Kasumi-1 (cell line): ENCODE measurements at places on chromosomes 16 and 17.
A peak's percentile ranks its signal among the peaks of the same experiment; 100 is the strongest.

DNA sequence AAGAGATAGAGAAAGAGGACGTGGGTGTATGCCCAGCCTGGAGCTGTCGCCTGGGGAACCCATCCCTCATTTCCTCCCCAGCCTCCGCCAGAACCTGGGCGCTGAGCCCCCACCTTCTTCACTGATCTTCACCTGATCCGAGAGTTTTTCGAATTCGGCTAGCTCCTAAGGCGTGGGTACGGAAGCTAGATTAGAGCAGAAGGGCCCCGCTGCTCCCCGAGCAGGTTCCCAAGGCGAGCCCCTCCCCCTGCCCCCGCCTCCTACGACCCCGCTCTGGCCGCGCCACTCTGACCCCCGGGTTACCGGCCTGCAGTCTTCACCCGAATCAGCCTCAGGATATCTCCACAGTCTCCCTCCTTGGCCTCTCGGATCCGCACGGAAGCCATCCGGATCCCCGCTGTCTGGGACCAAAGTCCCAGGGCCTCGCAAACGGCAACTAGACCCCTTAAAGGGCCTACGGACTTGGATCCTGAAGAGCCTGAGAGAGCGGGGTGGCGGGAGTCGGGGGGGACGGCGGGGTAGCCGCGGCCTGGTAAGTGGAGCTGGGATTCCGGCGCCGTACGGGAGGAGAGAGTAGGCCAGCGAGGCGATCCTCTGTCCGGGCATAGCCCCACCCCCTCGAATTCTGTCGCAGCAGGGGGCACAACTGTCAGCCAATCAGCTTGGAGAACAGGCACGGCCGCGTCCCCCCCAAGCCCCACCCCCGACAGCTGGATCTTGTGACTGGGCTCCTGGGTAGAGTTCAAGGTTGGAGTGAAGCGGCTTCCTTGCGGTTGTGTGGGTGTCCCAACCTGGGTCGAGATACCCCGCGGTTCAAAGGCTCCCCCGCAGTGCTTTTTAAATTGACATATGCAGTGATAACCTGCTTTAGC lies at the start of gene SAT2:
TSS of gene SAT2 (minus strand) at position 572 of the 872 bp plus-strand sequence. CDS start at position 386, 186 bp downstream.
- peak; percentile 76 for DNase-seq

- no peak for DNase-seq
Measured at GRCh38 chr17:61352781-61353491, 46.7 kb upstream of the TBX2 start.

- no peak for DNase-seq
Measured at GRCh38 chr17:2955931-2956582, 107.3 kb downstream of the OR1D5 start.

- no peak for DNase-seq
Measured at GRCh38 chr16:8668113-8668512, 6.3 kb upstream of the ABAT start.

DNA sequence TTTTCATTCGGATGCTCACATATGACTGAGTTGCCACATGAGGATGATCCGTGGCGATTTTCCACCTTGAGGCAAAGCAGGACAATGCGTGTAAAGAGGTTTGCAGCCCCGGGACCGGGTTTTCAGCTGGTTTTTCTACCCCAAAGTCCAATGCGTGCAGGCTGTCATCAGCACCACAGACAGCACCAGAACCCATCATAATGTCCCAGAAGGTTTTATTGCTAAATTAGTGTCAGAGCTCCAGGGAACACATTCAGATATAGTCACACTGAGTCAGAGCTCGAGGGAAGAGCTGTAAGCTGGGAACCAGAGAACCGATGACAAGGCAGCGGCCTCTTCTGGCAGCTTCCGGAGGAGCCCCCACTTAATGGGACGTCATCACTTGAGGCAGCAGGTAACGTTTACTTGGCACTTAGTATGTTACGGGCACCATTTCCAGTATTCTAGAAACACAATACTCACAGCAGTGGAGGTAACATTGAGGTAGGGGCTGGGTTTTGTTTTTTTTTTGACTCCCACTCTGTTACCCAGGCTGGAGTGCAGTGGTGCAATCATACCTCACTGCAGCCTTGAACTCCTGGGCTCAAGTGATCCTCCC lies 8.9 kb upstream of the NAGPA start:
- no peak for DNase-seq

GRCh38 chr17:29640981-29641642 lies 18.4 kb upstream of the CORO6 start:
- no peak for DNase-seq

GRCh38 chr17:56499799-56500388 lies 93.6 kb upstream of the NOG start:
- DNase-seq, result peak; percentile 51

DNA sequence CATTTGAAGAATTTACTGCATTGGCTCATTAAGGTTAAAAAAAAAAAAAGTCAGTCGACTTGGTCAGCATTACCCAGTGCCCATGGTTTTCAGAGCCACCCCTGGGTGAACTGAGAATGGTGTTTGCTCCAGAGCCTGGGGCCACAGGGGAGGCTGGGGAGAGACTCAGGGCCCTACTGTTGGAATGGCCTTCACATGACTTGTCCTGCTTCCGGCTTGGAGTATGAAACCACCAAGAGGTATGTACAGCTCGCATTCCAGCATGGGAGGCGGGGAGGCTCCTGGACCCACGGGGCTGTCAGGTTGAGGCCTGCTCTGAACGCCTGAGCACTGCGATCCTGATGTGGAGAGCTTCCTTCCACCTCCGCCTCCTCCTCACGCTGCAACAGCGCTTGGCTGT lies 36.8 kb downstream of the MSI2 start:
- DNase-seq, result no peak

- no peak for DNase-seq
Measured at GRCh38 chr17:77470800-77471733, 330.3 kb downstream of the SEC14L1 start.

DNA sequence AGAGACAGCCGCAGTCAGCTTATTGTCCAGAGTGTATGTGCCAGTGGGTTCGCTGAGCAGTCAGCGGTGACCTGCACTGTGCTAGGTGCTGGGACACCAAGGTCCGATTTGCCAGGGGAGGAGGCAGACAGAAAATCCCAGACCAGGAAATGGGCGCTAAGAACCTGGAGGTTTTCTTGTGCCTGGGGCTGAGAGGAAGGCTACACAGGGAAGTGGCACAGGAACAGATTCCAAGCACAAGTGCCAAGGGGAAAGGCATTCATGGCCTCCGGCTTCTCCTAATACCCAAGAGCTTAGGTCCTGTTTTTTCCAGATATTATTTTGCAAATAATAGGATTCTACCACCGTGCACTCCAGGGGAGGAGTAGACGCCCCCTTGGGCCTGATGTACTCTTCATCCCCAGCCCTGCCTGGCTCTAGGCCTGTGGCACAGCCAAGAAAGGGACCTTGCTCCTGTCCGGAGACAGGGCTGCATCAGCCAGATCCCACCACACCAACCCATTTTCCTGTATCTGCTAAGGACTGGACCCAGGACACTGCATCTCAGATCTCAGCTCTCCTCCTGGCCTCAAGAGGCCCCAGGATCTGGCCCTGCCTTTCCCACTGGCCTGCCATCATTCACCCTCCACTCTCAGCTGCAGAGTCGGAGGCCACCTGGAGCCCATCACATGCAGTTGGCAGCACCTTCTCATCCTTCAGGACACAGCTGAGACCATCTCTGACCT lies 187.2 kb downstream of the NTN1 start:
- DNase-seq, result no peak

DNA sequence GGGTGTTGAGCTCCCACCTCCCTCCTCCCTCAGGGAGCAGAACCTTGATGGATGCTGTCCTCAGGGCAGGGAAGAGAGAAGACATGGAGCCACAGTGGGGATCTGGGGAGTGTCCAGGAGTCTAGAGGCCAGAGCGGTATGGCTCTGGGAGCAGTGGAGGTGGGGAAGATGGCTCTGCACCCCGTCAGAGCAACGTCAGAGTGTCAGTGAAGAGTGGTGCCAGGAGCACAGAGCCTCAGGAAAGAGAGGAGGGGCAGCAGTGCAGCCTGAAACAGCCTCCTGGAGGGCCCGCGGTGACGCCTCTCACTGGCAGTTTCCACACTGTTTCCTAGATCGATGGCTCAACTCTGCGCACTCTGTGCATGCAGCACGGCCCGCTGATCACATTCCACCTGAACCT lies 23.2 kb upstream of the SLC5A11 start:
- no peak for DNase-seq

- no peak for DNase-seq
Measured at GRCh38 chr17:56599566-56599965, 6.1 kb downstream of the NOG start.

GRCh38 chr16:16109453-16110110 lies 113.7 kb downstream of the ABCC6 start:
- no peak for DNase-seq

- no peak for DNase-seq
Measured at GRCh38 chr17:47276444-47276843, 22.8 kb downstream of the ITGB3 start.

- DNase-seq, result no peak
Measured at GRCh38 chr16:4298761-4299522, 16.9 kb upstream of the GLIS2 start.

DNA sequence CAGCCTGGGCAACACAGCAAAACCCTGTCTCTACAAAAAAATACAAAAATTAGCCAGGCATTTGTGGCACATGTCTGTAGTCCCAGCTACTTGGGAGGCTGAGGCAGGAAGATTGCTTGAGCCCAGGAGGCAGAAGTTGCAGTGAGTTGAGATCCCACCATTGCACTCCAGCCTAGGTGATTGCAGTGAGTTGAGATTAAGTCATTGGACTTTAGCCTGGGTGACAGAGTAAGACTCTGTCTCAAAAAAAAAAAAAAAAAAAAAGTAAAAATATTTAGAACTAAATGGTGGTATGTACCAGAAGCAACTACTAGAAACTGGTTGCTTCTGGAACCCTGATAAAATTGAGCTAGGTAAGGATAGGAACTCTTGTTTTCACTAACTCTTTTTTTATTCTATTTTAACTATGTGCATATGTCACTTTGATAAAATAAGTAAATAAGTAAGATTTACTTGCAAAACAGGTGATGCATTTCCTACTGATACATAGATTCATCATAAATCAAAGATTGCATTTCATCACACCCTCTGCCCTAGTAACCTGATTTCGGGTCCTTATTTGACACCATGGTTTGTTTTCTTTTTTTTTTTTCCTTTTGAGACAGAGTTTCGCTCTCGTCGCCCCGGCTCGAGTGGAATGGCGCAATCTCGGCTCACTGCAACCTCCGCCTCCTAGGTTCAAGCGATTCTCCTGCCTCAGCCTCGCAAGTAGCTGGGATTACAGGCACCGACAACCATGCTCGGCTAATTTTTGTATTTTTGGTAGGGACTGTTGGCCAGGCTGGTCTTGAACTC lies 66.0 kb downstream of the USP32 start:
- DNase-seq, result no peak

DNA sequence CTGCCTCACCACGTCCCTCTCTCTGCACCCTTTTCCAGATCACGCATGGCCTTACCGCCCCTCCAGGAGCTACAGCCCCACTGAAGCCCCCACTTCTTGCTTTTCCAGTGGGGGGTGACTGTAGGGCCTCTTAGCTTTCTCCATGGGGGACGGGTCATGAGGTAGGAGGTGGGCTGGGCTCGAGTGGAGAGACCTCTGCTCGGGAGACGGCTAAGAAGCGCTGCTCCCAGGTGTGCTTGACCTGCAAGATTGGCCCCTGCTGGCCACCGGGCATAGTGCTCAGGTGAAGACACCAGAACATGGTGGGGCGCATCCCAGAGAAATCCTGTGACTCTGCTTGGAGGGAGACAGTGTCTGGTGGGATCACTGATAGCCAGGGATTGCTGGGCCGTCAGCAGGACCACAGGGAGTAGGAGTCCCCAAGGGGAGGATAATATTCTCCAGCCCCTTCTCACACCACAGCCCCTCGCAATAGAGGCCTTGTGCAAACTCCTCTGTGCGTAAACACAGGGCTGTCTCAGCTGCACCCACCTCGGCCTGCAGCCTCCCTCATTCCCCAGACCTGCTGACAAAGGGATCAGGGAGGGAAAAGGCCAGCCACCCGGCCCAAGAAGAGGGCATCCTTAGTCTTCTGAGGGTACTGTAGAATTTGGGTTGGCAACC lies 8.9 kb upstream of the GALK1 start:
- no peak for DNase-seq

- DNase-seq, result no peak
Measured at GRCh38 chr17:83118071-83118841, 38.8 kb downstream of the METRNL start.

- no peak for DNase-seq
Measured at GRCh38 chr16:48560692-48561091, 49.3 kb downstream of the N4BP1 start.

- DNase-seq, result no peak
Measured at GRCh38 chr16:51236583-51236982, 85.5 kb upstream of the SALL1 start.

- no peak for DNase-seq
Measured at GRCh38 chr17:34561328-34561727, 18.1 kb upstream of the TMEM132E start.

GRCh38 chr16:27020031-27020430 lies 46.7 kb upstream of the C16orf82 start:
- no peak for DNase-seq

GRCh38 chr17:2158396-2158780 lies 103.5 kb downstream of the HIC1 start:
- no peak for DNase-seq

DNA sequence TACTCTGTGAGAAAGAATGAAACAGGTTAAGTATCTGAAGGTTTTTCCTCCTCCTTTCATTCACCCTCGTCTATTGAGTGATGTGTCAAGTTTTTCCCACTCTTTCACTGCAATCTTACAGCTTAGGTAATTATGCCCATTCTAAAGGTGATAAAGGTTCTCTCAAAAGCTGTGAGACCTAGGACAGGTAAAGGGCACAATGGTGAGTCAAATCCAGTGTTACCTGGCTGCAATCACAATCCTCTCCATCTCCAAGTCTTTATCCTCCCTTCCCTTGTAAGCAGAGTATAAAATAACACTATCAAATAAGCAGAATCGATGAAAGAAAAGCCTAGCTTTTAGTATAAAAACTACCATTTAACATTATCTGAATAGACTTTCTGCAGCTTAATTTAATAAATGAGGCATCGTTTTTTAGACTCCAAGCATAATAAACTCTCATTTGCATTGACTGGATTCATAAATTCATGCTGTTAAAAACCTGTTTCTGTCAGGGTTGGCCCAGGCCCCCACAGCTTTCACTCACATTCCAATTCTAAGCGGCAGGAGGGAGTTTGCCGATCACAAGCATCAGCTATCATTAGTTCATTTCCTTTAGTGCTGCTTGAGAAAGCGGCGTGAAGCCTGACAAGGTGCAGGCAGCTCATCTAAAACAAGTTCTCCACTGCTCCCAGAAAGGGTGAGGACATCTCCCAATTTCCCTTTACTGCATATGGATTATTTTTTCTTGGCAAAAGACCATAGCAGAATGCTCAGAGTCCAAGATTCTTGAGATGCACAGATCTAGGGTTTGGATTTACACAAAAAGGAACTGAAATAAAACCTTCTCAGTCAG lies 67.8 kb downstream of the CDH8 start:
- no peak for DNase-seq
